Suprapubic skin (tissue), 4 donors: ENCODE measurements at places on chromosomes 12 and 14. TPM values are rescaled to one million over a fixed set of nuclear protein-coding genes. Genes with fewer than 3 reads are reported as not detected.

TAS2R30 gene
- 3.2 TPM for total RNA-seq

UTP20 gene
- total RNA-seq: 18.8 TPM

SYNDIG1L gene
- 0.32 TPM for total RNA-seq

C14orf180 gene
- 0.30 TPM for total RNA-seq

SGPP1 gene
- 10.9 TPM for total RNA-seq

AHNAK2 gene
- 868 TPM for total RNA-seq

BRMS1L gene
- 5.8 TPM for total RNA-seq

TAS2R14 gene
- 2.5 TPM for total RNA-seq

IFI27 gene
- total RNA-seq: 26.9 TPM

PLCZ1 gene
- total RNA-seq: not detected

CACNA2D4 gene
- total RNA-seq: 1.4 TPM

KRT75 gene
- 3.3 TPM for total RNA-seq

SLCO1C1 gene
- not detected for total RNA-seq

WDHD1 gene
- 1.3 TPM for total RNA-seq

SERPINA6 gene
- 0.97 TPM for total RNA-seq

PTPRO gene
- total RNA-seq: 0.72 TPM

MSI1 gene
- 0.81 TPM for total RNA-seq

GPRC5A gene
- 6.6 TPM for total RNA-seq
